HTR-8/SVneo (cell line): ENCODE measurements at places on chromosomes 4 and X.

DNA sequence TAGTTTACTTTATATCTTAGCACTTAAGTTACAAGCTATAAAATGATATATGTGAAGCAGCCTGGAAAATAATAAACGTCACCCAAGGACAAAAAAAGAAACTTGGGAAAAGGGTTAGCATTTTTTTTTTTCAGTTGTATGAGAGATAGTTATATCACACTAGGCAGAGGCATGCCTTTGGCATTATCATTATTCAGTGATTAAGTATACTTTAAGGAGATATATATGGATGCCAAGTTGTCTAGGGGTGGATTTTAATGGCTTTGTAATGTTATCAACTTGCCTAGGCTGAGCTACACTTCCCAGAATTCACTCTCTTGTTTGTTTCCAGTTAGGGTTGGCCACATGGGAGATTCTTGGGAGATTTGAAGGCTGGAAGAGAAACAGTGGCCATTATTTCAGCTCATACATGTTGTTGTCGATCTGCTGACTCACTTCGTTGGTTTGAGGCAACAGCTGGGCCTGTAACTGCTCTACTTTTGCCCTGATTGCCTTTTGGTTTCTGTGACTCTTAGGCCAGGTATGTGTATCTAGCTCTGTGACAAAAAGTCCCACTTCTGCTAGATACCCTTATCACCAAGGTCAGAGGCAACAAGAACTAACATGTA, 11.5 kb upstream of the SRPX start:
- DNase-seq, result no peak

- DNase-seq, result peak; percentile 89
Measured at GRCh38 chr4:7358100-7358735, 76.5 kb downstream of the PSAPL1 start.

DNA sequence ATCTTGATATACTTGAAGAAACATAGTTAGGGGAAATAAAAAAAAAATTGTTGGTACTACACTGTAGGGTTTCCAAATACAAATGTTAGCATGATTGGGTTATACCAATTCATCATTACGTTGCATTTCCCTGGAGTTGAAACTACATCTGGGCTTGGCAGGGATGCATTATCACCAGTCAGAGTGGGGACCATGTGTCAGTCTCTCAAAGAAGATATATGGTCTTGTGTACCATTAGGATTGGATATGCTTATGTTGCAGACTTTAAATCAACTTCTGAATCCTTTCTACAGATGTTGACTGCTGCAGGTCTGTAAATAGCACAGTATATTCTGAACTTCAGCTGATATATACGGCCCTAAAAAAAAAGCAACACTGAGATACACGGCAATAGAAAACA, 188.5 kb downstream of the SLIT2 start:
- DNase-seq, result no peak

- DNase-seq, result no peak
Measured at GRCh38 chrX:14051416-14051815, 21.7 kb upstream of the GEMIN8 start.

GRCh38 chr4:152454398-152455011, 81.4 kb downstream of the FBXW7 start:
- peak; percentile 19 for DNase-seq

- no peak for DNase-seq
Measured at GRCh38 chr4:32768664-32769389, 2048.7 kb downstream of the PCDH7 start.

GRCh38 chr4:52838729-52839586, 23.2 kb upstream of the RASL11B start:
- DNase-seq, result no peak

DNA sequence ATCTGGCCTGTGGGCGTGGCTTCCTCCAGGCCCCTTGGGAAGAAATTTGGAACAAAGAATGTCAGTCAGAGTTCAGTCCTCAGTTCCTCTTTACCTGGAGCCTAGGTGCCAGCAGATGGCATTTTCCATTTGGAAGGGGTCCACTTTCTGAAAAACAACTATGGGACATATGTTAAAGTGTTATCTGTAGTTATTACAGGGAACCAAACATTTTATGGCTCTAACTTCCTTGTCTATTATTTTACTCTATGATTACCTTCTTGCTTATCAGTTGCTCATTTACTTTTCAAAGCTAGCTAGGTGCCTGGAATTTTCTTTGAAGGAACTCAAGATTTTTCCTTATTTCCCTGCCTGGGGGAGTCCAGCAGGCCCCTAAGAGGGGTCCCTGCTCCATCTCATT, 159.8 kb upstream of the PUDP start:
- no peak for DNase-seq

GRCh38 chr4:21749924-21750323, 198.6 kb downstream of the KCNIP4 start:
- no peak for DNase-seq

- DNase-seq, result no peak
Measured at GRCh38 chr4:98700656-98701055, 42.2 kb upstream of the TSPAN5 start.

- DNase-seq, result no peak
Measured at GRCh38 chr4:3406431-3406830, 35.3 kb upstream of the HGFAC start.

DNA sequence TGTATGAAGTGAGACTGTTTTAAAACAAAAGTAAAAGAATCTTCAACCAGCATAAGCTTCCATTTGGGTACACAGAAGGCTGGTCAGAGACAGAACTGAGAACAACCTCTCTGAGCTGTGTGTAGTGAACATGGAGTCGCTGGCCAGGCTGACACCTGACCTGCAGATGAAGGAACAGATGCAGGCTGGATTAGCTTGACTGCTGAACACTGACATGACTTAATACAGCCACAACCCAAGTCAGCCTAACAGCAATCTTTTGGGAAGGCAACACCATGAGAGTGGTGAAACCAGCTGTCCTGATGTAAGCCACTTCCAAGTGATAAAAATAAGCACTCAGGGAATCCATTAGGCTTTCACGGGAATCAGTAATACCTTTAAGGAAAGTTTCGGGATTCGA, 10.1 kb downstream of the SCARB2 start:
- DNase-seq, result no peak

DNA sequence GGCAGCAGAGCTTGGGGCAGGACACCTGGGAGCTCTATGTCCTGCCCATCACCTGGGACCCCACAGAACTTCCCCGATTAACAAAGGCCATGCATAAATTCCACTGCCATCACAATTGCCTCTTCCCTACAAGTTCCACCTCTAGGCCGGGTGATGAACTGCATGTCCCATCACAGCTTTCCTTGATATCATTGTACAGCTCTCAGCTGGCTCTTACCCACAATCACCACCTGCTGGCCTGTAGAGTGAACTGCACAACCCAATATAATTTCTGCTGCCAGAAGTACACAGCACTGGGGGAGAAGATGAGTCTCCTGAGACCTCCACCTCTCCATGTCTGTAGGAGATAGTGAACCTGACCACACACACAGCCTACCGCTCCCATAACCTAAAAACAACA, 285.0 kb upstream of the AADAT start:
- no peak for DNase-seq

- no peak for DNase-seq
Measured at GRCh38 chrX:11053351-11053750, 57.8 kb upstream of the HCCS start.

DNA sequence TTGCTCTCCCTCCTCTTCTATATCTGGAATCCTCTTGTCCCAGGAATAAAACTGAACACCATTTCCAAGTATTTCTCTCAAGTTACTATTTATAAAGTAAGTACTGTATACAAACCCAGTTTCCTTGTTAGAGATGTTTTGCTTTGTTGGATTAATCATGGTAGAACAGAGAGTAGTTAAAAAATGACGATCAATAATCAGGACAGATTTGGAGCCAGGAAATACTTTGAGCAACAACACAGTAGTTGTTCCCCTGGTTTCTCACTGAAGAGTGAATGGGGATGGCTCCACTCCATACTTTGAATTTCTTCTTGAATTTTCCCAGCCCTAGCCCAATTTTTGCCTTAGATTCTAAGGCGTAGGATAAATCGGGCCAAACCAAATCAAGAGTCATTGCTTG, 21.4 kb downstream of the MGST2 start:
- no peak for DNase-seq

DNA sequence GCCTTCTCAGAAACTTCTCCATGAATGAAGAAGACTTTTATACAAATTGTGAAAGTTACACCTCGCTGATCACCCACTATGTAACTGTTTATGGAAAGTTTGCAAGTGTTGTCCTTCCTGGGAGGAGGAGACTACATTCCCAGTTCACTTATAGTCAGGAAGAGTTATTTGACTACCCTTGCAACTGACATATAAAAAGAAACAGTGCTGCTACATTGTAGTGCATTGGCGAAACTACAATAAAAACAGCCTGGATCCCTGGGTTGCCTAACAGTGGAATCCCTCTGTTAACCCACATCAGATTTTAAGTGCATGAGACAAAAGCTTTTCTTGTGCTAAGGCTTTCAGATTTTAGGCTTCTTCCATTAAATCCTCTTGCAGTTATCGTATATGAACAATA, 30.4 kb downstream of the MAGEB10 start:
- DNase-seq, result no peak

DNA sequence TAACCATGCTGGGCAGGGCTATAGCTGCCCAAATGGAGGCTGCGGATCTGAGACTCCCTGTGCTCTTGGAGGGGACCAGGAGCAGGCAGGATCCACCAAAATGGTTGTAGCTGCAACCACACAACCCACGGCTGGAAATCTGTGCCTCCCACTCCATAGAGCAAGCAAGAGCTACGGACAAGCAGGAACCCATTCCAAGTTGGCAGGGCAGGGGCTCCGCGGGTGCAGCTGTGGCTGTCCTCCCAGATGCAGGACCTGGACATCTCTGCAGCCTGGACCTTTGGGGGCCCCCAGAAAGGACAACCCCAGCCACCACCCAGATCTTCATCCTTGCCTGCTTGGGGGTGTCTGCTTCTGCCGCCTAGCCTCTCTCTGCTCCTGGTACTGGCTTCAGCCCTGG, 154.1 kb upstream of the TRAM1L1 start:
- no peak for DNase-seq

GRCh38 chrX:66012094-66012534, 27.8 kb downstream of the VSIG4 start:
- no peak for DNase-seq

DNA sequence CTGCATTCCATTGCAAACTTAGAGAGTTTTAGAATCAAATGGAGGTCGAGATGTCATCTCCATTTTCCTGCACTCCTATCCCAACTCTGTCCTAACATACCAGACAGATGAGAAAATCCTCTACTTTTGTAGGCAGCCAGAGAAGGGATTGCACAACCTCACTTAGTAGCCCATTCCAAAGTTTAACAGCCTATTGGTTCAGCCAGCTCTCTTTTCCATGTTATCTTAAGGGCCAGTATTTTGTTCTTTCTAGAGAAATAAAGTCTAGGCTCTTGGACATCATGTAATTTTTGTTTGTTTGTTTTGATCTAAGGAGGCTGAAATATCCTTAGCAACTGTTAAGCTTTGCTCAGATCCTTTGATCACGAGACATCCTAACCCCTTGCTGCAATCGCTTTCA, 173.0 kb downstream of the COX18 start:
- DNase-seq, result peak; percentile 52

- DNase-seq, result no peak
Measured at GRCh38 chr4:137685357-137685756, 153.1 kb upstream of the PCDH18 start.

DNA sequence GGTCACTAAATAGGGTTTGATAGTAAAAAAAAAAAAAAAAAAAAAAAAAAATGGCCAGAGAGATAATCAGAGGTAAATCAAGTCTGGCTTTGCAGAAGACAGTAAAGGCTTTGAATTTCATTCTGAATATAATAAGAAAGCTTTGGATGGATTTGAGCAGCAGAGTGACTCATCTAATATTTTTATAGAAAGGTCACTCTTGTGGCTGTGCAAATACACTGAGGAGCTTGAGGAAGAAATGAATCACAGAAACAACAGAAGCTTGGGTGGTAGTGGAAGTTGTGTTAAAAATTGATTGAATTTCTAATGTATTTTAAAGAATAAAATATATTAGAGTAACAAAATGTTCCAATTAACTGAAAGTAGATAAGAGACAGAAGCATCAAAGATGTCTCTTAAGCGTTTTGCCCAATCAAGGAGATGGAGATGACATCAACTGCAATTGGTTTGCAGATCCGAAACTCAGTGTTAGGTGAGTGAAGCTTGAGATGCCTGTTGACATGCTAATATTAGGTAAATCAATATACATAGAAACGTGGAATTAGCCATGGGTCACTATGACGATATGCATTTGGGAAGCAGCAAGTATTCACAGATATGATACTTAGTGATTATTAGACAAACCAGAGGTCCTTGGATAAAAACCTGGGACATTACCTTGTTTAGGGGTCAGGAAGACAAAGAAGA, 280.5 kb downstream of the GPM6A start:
- peak; percentile 5 for DNase-seq

GRCh38 chrX:106331606-106332005, 163.5 kb downstream of the PWWP3B start:
- no peak for DNase-seq

DNA sequence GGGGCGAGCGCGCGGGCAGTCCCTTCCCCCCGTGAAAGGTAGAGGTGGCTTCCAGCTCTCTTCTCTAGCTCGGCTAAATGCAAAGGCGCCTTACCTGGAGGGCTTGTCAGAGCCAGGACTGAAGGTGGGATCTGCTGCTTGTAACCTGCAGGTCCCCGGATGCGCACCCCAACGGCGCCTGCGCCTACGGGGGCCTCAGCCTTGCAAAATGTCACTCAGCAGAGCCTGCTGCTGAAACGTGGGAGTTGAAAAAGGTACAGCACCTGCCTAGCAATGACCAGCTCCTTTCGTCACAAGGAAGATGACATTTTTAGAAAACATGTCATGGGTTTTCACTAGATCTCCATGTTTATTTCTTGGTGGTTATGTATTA, 583 bp downstream of the ABHD18 start:
- peak; percentile 51 for DNase-seq

DNA sequence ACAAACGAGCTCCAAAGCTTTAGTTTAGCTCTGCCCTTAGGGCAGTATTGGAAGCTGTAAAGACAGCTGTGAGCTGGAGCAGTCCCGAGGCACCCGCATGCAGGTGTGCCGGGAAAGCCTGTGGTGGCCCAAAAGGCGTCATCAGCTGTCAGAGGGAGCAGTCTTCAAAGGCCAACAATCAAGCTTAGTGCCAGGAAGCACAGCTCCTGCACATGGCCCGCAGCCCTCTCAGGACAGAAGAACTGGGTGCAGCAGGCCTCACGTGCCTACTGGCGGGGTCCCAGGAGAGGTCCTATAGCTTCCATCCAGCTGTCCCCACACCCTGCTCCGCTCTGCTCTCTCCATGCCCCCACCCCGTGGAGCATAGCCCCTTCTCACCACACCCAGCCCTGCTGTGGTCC, 92.2 kb upstream of the TRIM2 start:
- DNase-seq, result no peak

GRCh38 chr4:153471698-153472093, 5.5 kb downstream of the TMEM131L start:
- no peak for DNase-seq

GRCh38 chr4:59729321-59729720, 1470.8 kb upstream of the ADGRL3 start:
- no peak for DNase-seq
